ENCODE measurements at places on chromosomes 1 and 21. TPM values are rescaled to one million over a fixed set of nuclear protein-coding genes. Genes with fewer than 3 reads are reported as not detected.
A peak's percentile ranks its signal among the peaks of the same experiment; 100 is the strongest.

DNA sequence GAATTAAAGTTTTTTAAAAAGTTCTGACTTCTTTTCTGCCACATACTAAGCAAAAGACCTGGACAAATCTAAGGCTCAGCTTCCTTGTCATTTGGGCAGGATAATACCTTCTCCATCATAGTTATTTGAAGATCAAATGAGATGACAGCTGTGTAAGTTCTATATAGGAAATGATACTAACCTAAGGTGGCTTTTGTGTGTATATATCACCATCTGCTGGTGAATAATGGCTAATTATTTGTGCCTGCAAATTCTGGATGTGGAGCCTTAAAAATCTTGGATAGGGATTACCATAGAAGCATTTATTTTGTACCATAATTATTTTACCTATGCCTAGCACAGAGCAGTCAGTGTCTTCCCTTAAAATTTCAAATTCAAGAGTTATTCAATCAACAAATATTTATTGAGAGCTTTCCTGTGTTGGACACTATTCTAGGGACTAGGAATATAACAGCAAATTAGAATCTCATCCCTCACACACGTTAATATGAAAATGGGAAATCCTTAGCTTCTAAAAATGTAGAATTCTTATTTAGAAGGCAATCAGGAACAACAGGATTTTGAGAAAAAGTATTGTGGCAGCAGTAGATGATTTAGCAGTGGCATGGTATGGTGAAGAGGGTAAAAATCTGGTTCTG is 89.8 kb downstream of the TMEM200B start:
- peaks cover 34% of the 10 kb centered on the region for H3K36me3 ChIP-seq
- no peaks in the 10 kb centered on the region for H3K27me3 ChIP-seq
- no peak overlapping the region for H3K27ac ChIP-seq
- DNase-seq: no peak

GRCh38 chr1:247303216-247303615 is 28.5 kb downstream of the ZNF496 start:
- DNase-seq: no peak
- H3K4me3 ChIP-seq: no peak overlapping the region
- H3K27ac ChIP-seq: no peak overlapping the region
- no peaks in the 10 kb centered on the region for H3K4me1 ChIP-seq

- H3K36me3 ChIP-seq: no peaks in the 10 kb centered on the region
- no peak overlapping the region for H3K4me3 ChIP-seq
- H3K27ac ChIP-seq: no peak overlapping the region
- H3K4me1 ChIP-seq: no peaks in the 10 kb centered on the region
- DNase-seq: no peak
- H3K27me3 ChIP-seq: no peaks in the 10 kb centered on the region
Observed at GRCh38 chr1:214658785-214659184, 55.8 kb downstream of the CENPF start.

- no peak overlapping the region for H3K4me3 ChIP-seq
- H3K4me1 ChIP-seq: no peaks in the 10 kb centered on the region
- no peak overlapping the region for H3K27ac ChIP-seq
Observed at GRCh38 chr1:211336161-211336560, 9.5 kb downstream of the TRAF5 start.

The S100A8 gene
- total RNA-seq: 622 TPM

The RBM11 gene
- 2.6 TPM for total RNA-seq

DNA sequence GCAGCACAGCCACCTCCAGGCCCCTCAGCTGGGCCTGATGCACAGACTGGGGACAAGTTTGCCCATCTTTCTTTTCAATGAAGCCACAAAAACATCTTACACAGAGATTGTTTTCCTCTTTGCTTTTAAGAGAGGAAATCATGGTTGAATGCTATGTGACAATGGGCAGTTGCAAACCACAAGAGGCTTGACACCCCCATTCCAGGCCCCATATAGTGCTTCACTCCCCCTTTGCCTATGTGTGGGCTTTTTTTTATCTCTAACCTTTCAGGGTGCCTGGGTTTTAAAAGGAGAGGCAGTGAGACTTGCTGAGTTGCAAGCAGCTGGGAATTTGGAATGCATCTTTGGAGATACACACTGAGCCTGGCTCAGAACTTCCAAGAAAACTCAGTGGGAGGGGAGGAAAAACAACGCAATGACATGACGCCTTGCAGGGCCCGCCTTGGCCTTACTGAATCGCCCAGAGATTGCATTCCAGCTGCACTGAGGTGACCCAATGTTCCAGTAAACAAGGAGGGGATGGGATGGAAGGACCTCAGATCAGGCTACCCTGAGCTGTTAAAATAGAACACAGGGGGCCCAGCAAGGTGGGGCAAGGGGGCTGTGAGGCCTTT is 145.2 kb upstream of the ZNF648 start:
- DNase-seq: no peak
- H3K27ac ChIP-seq: peak overlapping the region; percentile 69
- H3K27me3 ChIP-seq: no peaks in the 10 kb centered on the region
- no peak overlapping the region for H3K4me3 ChIP-seq
- H3K36me3 ChIP-seq: no peaks in the 10 kb centered on the region

The CPT2 gene
- total RNA-seq: 26.3 TPM

The PLEKHA6 gene
- 7.6 TPM for total RNA-seq

DNA sequence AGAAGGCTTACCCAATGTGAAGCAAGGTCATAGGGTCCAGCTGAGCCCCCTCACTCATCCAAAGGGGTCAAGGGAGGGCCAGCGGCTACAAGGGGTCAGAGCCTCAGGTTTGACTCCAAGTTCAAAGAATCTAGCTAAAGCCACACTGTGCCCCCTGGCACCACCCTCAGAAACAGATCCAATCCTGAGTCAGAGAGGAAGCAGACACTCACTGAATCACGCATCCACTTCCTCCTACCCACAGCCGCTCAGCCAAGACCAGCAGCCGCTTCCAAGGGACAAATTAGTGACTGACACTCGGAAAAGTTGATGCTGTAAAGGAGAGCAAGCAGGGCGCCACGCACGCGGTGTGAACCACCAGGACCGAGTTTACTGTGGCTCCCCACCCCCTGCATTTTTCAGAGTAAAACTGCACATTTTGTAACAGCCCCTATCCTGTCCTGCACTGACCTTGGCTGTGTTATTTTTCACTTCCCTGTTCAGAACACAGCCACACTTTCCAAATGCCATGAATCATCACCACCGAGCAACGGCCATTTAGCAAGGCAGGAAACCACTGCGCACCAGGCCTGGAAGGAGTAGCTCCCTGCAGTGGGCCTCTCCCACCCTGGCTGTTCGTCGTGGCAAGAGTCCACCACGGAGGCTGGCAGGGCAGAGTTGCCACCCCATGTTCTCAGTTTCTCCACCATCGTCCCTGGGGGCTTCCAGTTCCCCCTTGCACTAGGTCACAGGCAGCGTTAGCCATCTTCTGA is 147.8 kb downstream of the TOMM20 start:
- H3K36me3 ChIP-seq: no peaks in the 10 kb centered on the region
- peak overlapping the region; percentile 93 for H3K27ac ChIP-seq
- peak; percentile 86 for DNase-seq
- peaks cover 96% of the 10 kb centered on the region for H3K4me1 ChIP-seq

GRCh38 chr1:112998592-112999235 is 42.7 kb upstream of the SLC16A1 start:
- no peaks in the 10 kb centered on the region for H3K36me3 ChIP-seq
- DNase-seq: no peak
- H3K4me3 ChIP-seq: no peak overlapping the region

GRCh38 chr1:89881415-89882058 is 60.7 kb downstream of the LRRC8D start:
- no peak for DNase-seq
- H3K27me3 ChIP-seq: no peaks in the 10 kb centered on the region
- H3K27ac ChIP-seq: no peak overlapping the region
- H3K4me3 ChIP-seq: no peak overlapping the region

- peaks cover 32% of the 10 kb centered on the region for H3K4me1 ChIP-seq
- H3K27me3 ChIP-seq: no peaks in the 10 kb centered on the region
- H3K27ac ChIP-seq: no peak overlapping the region
- DNase-seq: no peak
- H3K36me3 ChIP-seq: no peaks in the 10 kb centered on the region
- no peak overlapping the region for H3K4me3 ChIP-seq
Observed at GRCh38 chr1:164725401-164725800, 166.4 kb downstream of the PBX1 start.

- no peak overlapping the region for H3K4me3 ChIP-seq
- no peaks in the 10 kb centered on the region for H3K36me3 ChIP-seq
- no peaks in the 10 kb centered on the region for H3K27me3 ChIP-seq
- no peaks in the 10 kb centered on the region for H3K4me1 ChIP-seq
Observed at GRCh38 chr1:55869065-55869464, 653.9 kb upstream of the USP24 start.

GRCh38 chr1:91777630-91778300 is 108.2 kb downstream of the TGFBR3 start:
- no peaks in the 10 kb centered on the region for H3K27me3 ChIP-seq
- H3K4me3 ChIP-seq: no peak overlapping the region
- peaks cover 30% of the 10 kb centered on the region for H3K4me1 ChIP-seq
- H3K36me3 ChIP-seq: peaks cover 5% of the 10 kb centered on the region
- no peak overlapping the region for H3K27ac ChIP-seq

The CCDC27 gene
- not detected for total RNA-seq

The TNFAIP8L2 gene
- total RNA-seq: 17.8 TPM

- H3K27me3 ChIP-seq: no peaks in the 10 kb centered on the region
- H3K4me1 ChIP-seq: no peaks in the 10 kb centered on the region
- no peak for DNase-seq
- peak overlapping the region; percentile 69 for H3K27ac ChIP-seq
Observed at GRCh38 chr1:19562847-19563246, 77.5 kb upstream of the CAPZB start.

The GNG12 gene
- 43.3 TPM for total RNA-seq

DNA sequence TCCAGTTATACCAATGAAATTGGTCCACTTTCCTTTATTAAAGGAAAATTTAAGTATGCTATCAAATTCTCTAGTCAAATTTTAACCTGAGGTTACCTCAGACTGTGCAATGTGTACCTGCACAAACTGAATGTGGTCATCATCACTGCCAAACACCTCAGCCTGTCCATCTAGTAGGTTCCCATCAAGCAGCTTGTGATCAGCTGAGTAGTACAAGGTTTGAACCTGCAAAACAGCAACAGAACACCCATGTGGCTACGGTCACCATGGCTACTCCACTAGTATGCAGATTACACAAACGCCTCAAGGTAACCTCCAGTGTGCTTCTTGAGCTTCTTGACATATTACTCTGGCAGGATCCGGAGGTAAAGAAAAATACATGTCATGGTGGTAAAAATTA is 11.6 kb downstream of the IVNS1ABP start:
- H3K27me3 ChIP-seq: no peaks in the 10 kb centered on the region
- peaks cover 97% of the 10 kb centered on the region for H3K36me3 ChIP-seq
- peaks cover 4% of the 10 kb centered on the region for H3K4me1 ChIP-seq
- H3K4me3 ChIP-seq: no peak overlapping the region
- H3K27ac ChIP-seq: no peak overlapping the region

GRCh38 chr21:42737951-42738590 is 84.7 kb downstream of the PDE9A start:
- H3K27ac ChIP-seq: peak overlapping the region; percentile 85
- peaks cover 55% of the 10 kb centered on the region for H3K4me1 ChIP-seq
